ENCODE measurements at places on chromosomes 5 and 9. TPM values are rescaled to one million over a fixed set of nuclear protein-coding genes. Genes with fewer than 3 reads are reported as not detected.

The SKIC3 gene
- total RNA-seq = 75.0 TPM

GRCh38 chr5:9020996-9021395 lies 524.9 kb downstream of the SEMA5A start:
- no peak overlapping the region for H3K4me3 ChIP-seq
- H3K4me1 ChIP-seq = no peaks in the 10 kb centered on the region
- no peak for DNase-seq

- no peak for DNase-seq
- no peak overlapping the region for H3K4me3 ChIP-seq
- peaks cover 10% of the 10 kb centered on the region for H3K4me1 ChIP-seq
- no peak overlapping the region for H3K27ac ChIP-seq
- no peaks in the 10 kb centered on the region for H3K27me3 ChIP-seq
Observed at GRCh38 chr5:76443066-76443800, 40.1 kb downstream of the IQGAP2 start.

The RGMB gene
- total RNA-seq = 1.1 TPM

DNA sequence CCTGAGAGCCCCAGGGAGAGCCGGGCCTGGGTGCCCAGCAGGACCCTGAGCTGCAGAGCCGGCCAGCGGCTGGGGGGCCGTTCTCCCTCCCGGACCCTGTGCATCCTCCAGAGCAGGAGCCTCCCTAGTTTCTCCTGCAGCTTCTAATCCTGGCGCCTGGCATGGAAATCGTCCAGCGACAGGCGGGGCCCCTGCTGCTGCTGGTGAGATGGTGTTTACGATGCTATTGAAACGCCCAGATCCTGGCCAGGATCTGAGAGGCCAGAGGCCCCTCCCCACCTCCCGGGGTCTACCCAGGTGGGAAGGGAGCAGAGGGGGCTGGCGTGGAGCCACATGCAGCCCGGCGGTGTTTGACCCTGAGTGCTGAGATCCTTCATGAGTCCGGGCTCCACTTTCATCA lies 38.2 kb upstream of the CEP72 start:
- H3K27ac ChIP-seq = no peak overlapping the region
- H3K4me1 ChIP-seq = no peaks in the 10 kb centered on the region
- H3K36me3 ChIP-seq = no peaks in the 10 kb centered on the region
- H3K4me3 ChIP-seq = no peak overlapping the region
- DNase-seq = peak; percentile 33

DNA sequence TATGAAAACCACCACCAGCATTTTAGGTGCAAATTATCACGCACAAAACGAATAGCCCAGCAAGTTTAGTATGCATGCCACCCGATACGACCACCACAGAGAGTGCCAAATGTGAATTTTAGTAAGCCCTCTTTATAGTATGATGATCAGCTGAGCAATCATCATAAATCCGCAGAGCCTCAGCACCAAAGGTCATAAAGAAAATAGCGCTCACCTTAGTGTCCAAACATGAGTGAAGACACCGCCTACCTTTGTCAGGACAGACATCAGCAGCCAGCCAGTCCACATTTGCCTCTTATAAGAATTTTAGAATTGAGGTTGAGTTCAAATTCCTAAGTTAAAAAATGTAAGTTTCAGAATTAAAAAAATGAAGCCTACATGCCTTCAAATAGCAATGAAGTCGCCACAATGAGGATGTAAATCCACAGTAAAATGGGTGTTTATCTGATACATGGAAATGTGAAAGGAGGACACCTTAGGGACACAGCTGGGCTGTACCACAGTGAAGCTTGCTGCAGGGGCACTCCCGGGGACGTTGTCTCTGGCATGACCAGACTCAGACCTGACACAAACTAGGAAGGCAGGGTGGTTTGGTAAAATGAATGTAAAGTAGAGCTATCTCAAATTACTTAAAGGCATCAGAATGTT lies 149.0 kb downstream of the AUH start:
- peak overlapping the region; percentile 88 for H3K27ac ChIP-seq
- no peak for DNase-seq
- peaks cover 34% of the 10 kb centered on the region for H3K4me1 ChIP-seq
- H3K4me3 ChIP-seq = peak overlapping the region; percentile 67
- H3K36me3 ChIP-seq = peaks cover 43% of the 10 kb centered on the region
- no peaks in the 10 kb centered on the region for H3K27me3 ChIP-seq

DNA sequence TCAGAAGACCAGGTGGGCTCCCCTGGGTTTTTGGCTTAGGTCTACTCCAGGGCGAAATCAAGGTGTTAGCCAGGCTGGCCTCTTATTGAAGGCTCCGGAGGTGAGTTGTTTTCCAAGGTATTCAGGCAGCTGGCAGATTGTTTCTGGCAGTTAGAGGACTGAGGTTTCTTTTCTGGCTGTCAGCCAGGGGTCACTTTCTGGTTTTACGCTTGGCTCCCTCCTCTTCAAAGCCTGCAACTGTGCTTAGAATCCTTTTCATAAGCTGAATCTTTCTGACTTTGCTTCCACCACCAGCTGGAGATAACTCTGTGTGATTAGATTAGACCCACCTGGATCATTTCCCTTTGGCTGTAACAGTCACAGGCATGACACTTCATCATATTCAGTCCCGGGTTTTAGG lies 24.6 kb downstream of the RFK start:
- no peak overlapping the region for H3K4me3 ChIP-seq
- no peak for DNase-seq
- peaks cover 3% of the 10 kb centered on the region for H3K27me3 ChIP-seq

The MAMDC2 gene
- 0.12 TPM for total RNA-seq

GRCh38 chr9:113997610-113998009 lies 80.5 kb downstream of the AMBP start:
- no peaks in the 10 kb centered on the region for H3K36me3 ChIP-seq
- no peak overlapping the region for H3K4me3 ChIP-seq
- H3K27me3 ChIP-seq = no peaks in the 10 kb centered on the region
- H3K27ac ChIP-seq = no peak overlapping the region
- peaks cover 10% of the 10 kb centered on the region for H3K4me1 ChIP-seq

DNA sequence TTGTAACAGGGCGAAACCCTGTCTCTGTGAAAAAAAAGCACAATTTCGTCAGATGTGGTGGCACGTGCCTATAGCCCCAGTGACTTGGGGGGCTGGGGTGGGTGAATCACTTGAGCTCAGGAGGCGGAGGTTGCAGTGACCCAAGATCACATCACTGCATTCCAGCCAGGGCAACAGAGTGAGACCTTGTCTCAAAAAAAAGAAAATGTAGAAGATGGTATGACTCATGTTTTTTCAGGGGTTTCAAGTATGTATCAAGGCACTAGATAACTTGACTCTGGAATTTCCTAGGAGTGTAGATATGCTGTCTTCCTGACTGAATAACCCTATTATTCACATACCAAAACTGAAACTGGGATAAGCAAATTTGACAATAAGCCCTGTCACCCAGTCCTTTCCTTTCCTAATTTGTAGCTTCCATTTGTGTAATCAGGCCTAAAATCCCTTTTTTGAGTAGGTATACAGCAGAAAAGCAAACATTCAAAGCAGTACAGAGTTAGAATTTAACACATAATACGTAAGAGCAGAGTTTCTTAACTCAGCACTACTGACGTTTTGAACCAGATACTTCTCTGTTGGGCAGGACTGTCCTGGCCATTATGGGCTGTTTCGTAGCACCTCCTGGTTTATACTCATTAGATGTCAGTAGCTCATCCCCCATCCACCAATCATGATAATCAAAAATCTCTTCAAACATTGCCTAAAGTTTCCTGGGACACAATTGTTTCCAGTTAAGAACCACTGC lies 17.3 kb upstream of the ANKRD18B start:
- H3K36me3 ChIP-seq = peaks cover 1% of the 10 kb centered on the region
- peaks cover 3% of the 10 kb centered on the region for H3K4me1 ChIP-seq
- no peak overlapping the region for H3K27ac ChIP-seq
- no peak overlapping the region for H3K4me3 ChIP-seq
- no peak for DNase-seq
- H3K27me3 ChIP-seq = no peaks in the 10 kb centered on the region

GRCh38 chr9:12878351-12878978 lies 103.6 kb downstream of the LURAP1L start:
- no peaks in the 10 kb centered on the region for H3K36me3 ChIP-seq
- no peak overlapping the region for H3K4me3 ChIP-seq
- H3K4me1 ChIP-seq = no peaks in the 10 kb centered on the region
- DNase-seq = no peak
- no peaks in the 10 kb centered on the region for H3K27me3 ChIP-seq

DNA sequence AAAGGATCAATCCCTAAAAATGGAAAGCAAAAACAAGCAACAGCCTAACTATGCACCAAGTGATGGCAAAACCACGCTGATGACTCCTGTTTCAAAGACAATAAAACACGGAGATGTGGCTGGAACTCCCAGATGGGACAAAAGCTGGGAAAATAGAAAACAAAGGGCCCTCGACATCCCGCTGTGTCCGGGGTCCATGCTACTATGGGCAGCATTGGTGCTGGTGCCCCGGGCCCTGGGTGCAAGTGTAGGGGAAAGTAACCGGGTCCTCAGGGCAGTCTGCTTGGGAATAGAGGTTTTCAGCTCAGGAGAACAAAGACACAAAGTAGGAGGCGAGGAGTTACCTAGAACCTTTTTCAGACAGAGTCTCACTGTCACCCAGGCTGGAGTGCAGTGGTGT lies 46.1 kb downstream of the MRPL36 start:
- H3K27me3 ChIP-seq = peaks cover 6% of the 10 kb centered on the region
- no peak overlapping the region for H3K4me3 ChIP-seq
- no peak overlapping the region for H3K27ac ChIP-seq
- peak; percentile 21 for DNase-seq
- no peaks in the 10 kb centered on the region for H3K36me3 ChIP-seq

DNA sequence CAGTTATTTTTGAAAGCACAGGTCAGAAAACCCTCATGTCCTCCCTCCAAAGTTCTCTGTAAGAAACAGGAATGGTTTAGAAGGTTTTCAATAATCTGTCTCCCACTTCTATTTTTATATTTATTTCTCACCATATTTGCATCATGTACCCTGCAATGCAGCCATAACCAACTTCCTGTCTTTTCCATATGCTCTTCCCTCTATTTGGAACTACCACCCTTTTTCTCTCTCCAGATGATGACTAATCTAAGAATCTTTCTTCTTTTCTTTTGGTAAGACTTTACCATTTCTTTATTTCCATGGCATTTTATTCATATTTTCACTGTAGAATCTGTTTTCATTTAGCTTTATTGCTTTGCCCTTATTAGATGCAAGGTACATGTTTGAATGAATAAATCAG lies 33.9 kb downstream of the MAN2A1 start:
- no peak for DNase-seq
- H3K27ac ChIP-seq = no peak overlapping the region
- no peaks in the 10 kb centered on the region for H3K4me1 ChIP-seq
- H3K36me3 ChIP-seq = peaks cover 19% of the 10 kb centered on the region
- no peaks in the 10 kb centered on the region for H3K27me3 ChIP-seq

DNA sequence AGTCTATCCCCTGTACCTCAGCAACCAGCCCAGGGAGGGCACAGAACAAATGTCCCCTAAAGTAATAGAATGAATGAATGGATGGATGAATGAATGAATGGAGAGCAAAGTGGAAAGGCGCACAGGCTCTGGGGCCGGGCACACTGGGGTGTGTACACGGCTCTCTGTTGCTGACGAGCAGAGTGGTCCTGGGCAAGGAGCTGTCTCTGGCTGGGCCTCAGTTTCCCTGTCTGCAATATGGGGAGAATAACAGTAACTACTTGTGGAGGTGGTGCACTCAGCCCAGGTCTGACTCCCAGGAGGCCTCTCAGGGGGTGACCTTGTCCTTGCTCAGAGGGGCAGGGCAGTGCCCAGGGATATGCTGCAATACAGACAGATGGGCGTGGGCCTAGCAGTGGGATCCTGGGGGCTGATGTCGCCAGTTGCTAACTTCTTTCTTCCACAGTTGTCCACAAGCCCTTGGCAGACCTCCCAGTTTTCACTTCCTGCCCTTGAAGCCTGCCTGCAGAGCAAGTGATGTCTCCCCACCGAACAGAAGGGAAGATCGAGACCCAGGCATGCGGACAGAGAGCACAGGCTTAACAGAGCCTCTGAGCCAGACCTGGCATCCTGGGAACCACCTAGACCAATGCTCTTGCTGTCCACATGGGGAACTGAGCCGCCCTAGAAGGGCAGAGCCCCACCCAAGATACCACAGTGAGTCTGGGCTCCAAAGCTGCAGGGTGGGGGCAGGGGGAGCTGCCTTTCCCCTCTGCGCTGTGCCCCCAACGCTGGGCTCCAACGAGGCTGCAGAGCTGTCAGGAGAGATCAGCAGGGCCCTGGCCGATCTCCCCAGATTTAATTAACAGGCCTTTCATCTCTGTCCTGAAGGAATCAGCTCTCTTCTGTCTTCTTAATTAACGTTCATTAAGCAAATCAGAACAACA lies 13.6 kb upstream of the LAMC3 start:
- H3K36me3 ChIP-seq = no peaks in the 10 kb centered on the region
- H3K4me1 ChIP-seq = no peaks in the 10 kb centered on the region
- H3K4me3 ChIP-seq = no peak overlapping the region
- no peak overlapping the region for H3K27ac ChIP-seq
- H3K27me3 ChIP-seq = peaks cover 12% of the 10 kb centered on the region
- no peak for DNase-seq

The LRRC70 gene
- total RNA-seq = 0.42 TPM

DNA sequence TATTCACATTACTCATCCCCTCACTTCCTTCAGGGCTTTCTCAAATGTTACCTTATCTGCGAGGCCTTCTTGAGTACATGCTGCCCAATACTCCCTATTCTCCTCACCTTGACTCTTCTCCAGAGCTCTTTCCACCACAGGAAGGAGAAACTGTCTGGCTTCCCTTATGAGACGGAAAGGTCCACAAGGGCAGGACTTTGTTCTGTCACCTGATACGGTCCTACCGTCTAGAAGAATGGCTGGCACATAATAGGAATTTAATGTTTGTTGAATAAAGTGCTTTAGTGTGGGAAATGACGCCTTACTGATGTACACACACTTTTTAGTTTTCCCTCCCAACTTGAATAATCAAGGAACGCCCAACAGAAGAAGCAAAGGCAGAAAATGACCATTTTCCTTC lies 52.5 kb downstream of the PFDN1 start:
- no peak for DNase-seq
- H3K4me3 ChIP-seq = no peak overlapping the region
- H3K36me3 ChIP-seq = peaks cover 28% of the 10 kb centered on the region
- H3K27ac ChIP-seq = peak overlapping the region; percentile 63
- peaks cover 68% of the 10 kb centered on the region for H3K4me1 ChIP-seq

- no peaks in the 10 kb centered on the region for H3K36me3 ChIP-seq
- H3K27ac ChIP-seq = no peak overlapping the region
- DNase-seq = no peak
- peaks cover 2% of the 10 kb centered on the region for H3K4me1 ChIP-seq
- no peak overlapping the region for H3K4me3 ChIP-seq
Observed at GRCh38 chr5:140073296-140073695, 30.2 kb upstream of the NRG2 start.

The TMEM174 gene
- not detected for total RNA-seq

Data from activated CD8-positive, alpha-beta memory T cell treated with anti-CD3 and anti-CD28 coated beads, Interleukin-2, amount 10 ng/mL, durations not matched to agents 7 days and 5 days (primary cell).